ENCODE measurements at places on chromosomes 6 and 20.

DNA sequence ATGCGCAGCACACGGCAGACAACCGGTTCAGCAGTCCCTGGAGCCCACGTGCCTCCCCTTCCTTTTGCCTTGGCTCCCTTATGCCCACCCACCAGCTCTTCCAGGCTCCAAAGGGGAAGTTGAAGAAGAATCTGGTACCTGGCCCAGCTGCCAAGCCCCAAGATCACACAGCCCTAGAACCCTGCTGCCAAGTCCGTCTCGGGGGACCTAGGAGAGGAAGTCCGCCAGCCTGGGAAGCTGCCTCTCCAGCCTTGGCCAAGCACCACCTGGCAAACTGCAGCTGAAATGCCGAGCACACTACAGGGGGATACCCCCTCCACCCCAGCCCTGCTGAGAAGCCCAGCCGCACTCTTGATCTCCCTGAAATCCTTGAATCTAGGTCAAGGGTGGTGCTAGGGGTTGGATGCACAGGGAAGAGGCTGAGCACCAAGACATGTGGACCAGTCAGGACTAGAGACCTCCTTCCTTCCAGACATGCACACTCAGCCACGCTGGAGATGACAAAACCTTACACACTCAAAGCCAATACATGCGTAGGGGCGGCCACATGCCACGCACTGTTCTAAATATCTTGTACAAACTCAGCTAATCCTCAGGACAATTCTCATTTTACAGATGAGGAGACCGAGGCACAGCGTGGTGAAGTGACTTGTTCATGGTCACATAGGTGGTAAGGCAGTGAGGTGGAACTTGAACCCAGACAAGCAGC lies 124.1 kb downstream of the PREX1 start:
- DNase-seq = no peak

DNA sequence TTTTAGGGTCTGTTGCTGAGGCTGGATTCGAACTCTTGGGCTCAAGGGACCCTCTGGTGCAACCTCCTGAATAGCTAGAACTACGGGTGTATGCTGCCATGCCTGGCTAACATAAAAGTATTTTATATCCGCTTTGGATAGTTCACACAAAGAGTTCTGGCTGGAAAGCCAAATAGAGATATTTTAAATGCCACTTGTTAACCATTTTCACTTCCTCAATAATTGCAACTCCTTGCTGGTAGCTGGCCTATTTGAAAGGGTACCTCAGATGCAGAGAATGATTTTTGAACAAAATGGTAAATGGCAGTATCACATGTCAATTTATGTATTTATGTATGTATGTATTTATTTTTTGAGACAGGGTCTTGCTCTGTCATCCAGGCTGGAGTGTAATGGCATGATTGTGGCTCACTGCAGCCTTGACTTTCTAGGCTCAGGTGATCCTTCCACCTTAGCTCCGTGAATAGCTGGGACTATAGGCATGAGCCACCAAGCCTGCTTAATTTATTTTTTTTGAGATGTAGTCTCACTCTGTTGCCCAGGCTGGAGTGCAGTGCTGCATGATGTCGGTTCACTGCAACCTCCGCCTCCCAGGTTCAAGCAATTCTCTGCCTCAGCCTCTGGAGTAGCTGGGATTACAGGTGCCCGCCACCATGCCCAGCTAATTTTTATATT lies 12.9 kb upstream of the JARID2 start:
- no peak for DNase-seq

DNA sequence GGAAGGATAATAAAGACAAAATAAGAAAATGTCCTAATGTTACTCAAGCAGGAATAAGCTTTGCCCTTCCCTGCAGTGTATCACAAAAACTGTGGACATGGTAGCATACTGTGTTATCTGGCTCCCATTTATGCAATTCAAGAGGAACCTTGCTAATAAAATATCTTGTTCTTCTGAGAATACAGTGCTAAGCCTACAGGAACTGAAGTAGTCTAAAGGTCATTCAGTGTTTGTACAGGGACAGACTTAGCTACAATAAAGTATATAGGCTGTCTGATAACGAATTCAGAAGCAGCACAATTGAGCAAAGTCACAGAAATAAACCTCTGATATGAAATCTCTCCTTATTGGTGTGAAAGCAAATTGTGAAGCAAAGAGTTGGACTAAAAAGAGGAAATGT lies 59.6 kb upstream of the SDHAF4 start:
- DNase-seq = no peak

DNA sequence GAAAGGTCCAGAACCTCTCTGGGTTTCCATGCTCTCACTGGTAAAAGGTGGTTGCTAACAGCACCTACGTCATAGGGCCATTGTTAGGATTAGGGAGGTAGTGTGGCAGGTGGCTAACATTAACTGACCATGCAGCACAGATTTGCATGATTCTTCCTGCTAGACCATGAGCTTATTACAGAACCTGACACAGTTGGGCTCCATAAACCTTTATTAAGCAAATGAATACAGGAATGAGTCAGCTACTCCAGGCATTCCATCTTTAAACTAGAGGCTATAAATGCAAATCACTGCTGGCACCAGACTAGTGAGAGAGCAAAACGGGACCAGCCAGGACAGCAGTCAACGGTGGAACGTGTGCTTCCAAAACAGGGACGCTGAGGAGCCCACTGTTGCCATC lies 440.1 kb downstream of the PTPRT start:
- DNase-seq = no peak

DNA sequence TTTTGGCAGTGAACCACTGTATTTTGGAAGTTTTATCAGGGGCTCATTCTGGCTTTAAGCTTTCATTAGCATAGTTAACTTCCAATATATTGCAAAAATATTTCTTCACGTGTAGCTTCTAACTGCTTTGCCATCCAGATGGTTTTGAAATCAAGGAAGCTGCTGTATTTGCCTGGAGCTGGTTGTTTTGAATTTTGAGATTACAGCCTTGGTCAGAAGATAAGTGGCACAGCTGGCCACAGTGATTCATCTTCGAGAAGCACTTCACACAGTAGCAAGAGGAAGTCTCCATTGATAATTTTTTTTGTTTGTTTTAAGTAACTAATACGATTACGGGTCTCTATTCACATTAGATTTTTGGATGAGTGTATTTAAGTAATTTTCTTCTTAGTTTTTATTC lies 3.8 kb downstream of the APCDD1L start:
- DNase-seq = no peak

- DNase-seq = no peak
Observed at GRCh38 chr6:160986851-160987250, 4.7 kb upstream of the MAP3K4 start.

DNA sequence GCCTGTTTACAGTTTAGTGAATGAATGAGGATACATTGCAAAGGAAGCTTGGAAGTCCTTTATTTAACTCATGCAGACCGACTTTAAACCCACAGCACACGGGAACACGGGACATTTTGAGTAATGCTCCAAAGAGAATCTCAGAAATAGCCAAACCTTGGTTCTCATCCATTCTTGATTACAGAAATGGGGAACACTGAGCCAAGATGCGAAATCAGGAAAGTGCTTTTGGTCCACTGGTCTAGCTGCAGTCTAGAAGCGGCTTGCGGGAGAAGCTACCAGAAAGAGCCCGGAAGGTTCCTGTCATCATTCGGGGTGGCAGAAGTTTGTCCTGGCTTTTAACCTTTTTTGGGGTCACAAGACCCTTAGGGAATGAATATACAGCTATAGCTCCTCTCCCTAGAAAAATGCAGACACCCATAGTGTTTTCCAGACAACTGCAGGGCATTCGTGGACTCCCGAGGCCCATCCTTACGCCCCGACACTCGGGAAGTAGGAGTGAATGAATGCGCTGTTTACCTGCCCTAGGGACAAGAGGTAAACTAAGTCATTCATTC lies 475 bp upstream of the TMEM181 start:
- DNase-seq = no peak

DNA sequence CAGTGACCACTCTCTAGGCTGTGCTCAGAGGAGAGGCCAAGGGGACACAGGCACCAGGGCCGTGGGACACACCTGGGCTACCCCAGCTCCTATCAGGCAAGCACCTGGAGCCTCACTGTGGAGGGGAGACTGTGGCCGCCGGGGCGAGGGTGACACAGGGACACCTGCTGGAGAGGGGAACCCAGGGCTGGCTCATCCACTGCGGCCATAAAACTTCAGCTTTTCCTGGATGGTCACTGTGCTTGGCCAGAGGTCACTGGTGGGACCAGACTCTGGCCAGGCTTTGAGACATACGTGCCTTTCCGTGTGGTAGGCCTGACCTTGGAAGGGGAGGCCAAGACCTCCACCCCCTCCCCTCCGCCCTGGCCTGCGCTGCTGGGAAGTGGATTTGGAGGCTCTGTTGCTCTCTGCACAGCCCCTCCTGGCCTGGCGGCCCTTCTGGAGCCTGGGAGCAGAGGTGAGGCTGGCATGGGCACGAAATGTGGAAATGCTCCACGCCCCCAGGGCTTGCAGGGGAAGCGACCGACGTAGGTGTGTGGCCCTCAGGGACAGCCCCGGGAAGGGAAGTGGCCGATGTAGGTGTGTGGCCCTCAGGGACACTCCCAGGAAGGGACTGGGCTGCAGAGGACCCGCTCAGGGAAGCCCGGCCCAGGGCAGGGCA lies 42.9 kb upstream of the BHLHE23 start:
- no peak for DNase-seq

Measured in CD4-positive, alpha-beta T cell treated with Interleukin-2 at 100 ng/mL for 4 hours (primary cell).